Stimulated activated CD4-positive, alpha-beta T cell treated with anti-CD3 and anti-CD28 coated beads, Interleukin-15, amount 100 ng/mL, for 1 hour (primary cell): ENCODE measurements at places on chromosomes 4 and X.

DNA sequence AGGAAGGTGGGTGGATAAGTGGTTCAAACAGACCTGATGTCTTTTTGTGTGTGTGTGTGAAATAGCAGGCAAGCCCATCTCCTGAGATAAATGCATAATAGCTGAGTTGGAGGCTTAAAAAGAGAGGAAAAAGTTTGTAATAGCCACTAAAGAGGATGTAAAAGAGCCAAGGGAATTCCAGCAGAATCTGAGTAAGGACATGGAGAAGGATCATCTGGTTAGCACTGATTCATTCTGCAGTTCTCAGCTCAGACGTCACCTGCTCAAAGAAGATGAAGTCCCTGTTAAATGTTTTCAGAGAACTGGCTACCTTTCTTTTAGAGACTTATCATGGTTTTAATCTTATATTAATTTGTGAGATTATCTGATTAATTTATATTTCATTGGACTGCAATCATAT lies 21.0 kb upstream of the IL13RA2 start:
- DNase-seq: no peak

- DNase-seq: no peak
These were observed 89.9 kb upstream of the PAK3 start for GRCh38 chrX:111006116-111006515.

DNA sequence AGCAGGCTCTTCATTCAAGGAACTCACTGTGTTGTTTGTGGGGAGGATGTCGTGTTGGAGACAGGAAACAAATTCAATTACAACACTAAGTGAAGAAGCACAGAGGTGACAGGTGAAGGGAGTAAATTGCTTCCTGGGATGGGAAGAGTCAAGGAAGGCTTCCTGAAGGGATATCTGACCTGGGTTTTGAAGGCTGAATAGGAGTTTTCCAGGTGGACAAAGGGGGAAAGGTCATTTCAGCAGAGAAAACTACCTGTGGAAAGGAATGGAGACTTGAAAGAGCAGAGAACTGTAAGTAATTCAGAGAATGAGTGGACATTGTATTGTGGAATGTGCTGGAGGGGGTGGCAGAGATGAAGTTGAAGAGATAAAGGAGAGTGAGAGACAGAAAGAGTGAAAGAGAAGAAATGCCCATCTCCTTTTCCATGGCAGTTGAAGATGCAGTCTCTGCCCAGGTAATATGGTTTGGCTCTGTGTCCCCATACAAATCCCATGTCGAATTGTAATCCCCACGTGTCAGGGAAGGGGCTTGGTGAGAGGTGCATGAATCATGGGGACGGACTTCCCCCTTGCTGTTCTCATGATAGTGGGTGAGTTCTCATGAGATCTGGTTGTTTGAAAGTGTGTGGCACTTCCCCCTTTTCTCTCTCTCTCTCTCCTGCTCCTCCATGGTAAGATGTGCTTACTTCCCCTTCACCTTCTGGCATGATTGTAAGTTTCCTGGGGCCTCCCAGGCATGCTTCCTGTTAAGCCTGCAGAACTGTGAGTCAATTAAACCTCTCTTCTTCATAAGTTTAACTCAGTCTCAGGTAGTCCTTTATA lies 205.7 kb upstream of the BCOR start:
- no peak for DNase-seq

DNA sequence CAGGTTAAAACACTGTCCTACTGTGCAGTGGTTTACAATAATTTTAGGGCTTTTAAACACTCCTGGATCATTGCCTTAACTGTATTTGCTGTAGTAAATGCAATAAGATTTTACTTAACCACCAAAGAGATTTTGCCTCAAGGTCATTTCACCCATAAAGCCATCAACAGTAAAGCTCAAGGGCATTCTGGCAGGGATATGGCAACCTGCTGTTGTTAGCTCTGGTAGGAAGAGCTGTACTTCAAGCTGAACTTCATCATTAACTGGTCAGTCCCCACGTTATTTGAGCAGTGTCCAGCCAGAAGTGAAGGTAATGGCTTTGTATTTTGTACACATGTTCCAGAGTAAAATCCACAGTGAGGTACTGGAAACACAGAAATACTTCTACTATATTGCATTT lies 26.9 kb upstream of the MAOA start:
- no peak for DNase-seq

- no peak for DNase-seq
These were observed 179.6 kb downstream of the SLC4A4 start for GRCh38 chr4:71518283-71518989.

GRCh38 chr4:153713866-153714646 lies 30.0 kb downstream of the TLR2 start:
- no peak for DNase-seq

DNA sequence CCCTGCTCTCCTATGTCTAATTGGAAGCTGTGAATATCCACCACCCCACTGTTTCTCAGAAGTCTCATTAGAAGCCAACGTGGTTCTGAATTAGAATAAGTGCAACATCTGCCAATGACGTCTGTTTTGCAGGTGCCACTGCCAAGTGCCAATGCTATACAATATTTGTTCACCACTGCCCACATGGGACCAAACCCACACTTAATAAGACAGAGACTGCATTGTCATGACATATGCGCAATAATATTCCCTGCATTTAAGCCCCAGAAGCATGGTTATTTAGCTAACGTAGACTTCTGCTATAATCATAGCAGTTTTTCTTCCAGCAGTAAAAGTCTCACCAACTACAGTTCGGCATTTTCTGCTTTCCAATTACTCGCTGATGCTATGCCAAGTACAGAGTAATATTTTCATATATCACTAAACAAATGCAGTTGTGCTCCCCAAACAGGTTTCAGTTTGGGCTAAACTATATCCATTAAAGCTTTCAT lies 262.5 kb upstream of the PCDH18 start:
- DNase-seq: no peak

GRCh38 chrX:40736170-40736505 lies 796 bp upstream of the MED14 start:
- no peak for DNase-seq

GRCh38 chr4:180436361-180436760 lies 1806.8 kb upstream of the TENM3 start:
- DNase-seq: no peak

GRCh38 chr4:20028645-20029044 lies 223.1 kb upstream of the SLIT2 start:
- no peak for DNase-seq

DNA sequence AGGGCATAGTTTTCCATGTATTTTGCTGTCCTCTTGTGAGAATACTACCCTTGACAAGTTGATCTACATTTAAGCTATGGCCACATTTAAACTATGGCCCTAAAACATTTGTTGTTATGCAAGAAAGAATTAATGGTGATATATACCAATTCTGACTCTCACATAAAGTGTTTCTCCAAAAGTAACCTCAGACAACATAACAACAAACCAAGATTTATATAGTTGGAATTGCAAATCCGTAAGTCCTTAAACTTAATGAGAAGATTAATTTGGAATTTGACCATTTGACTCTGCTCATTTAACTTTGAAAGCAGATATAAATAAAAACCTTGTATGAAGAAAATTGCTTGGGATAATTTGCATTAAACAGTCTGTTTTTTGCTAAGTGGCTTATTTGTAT lies 38.9 kb downstream of the RUFY3 start:
- DNase-seq: no peak

DNA sequence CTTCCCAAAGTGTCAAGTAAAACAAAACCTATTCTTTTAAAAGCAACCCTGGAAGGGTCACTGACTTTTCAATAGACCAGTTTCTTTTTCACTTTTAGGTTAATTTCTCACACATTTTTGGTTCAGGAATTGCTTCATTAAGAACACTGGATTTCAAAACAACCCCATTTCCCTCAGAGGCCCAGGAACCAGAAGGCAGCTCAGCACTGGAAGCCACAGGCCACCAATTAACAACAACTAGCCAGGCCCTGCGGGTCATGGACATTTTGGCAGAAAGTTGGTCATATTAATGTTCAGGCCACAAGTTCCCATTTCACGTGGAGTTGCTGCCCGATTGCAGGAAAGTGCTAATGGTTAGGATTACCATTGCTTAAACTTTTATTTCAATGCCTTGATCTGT lies 39.8 kb downstream of the HAND2 start:
- no peak for DNase-seq

- no peak for DNase-seq
These were observed 30.6 kb upstream of the SORCS2 start for GRCh38 chr4:7161721-7162214.

GRCh38 chr4:112234952-112235609 lies 3.5 kb downstream of the AP1AR start:
- DNase-seq: no peak

DNA sequence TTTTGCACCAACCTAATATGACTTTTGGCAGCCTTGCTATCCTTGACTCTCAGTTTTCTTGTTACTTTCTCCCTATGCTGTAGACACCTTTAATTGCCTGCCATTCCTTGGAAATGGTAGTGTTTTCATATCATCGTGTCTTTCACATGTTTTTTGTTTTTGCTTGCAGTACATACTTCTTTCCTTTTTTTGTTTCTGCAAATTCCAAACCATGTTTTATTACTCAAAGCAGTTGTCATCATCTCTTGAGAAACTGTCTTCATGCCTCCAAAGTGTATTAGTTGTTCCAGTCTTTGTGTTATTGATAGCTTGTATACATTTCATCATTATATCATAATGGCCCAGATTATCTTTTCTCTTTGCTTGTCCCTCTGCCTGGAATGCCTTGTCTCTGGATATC lies 57.1 kb downstream of the PDLIM5 start:
- no peak for DNase-seq

- DNase-seq: no peak
These were observed 66.5 kb downstream of the SPIN4 start for GRCh38 chrX:63284659-63285058.

DNA sequence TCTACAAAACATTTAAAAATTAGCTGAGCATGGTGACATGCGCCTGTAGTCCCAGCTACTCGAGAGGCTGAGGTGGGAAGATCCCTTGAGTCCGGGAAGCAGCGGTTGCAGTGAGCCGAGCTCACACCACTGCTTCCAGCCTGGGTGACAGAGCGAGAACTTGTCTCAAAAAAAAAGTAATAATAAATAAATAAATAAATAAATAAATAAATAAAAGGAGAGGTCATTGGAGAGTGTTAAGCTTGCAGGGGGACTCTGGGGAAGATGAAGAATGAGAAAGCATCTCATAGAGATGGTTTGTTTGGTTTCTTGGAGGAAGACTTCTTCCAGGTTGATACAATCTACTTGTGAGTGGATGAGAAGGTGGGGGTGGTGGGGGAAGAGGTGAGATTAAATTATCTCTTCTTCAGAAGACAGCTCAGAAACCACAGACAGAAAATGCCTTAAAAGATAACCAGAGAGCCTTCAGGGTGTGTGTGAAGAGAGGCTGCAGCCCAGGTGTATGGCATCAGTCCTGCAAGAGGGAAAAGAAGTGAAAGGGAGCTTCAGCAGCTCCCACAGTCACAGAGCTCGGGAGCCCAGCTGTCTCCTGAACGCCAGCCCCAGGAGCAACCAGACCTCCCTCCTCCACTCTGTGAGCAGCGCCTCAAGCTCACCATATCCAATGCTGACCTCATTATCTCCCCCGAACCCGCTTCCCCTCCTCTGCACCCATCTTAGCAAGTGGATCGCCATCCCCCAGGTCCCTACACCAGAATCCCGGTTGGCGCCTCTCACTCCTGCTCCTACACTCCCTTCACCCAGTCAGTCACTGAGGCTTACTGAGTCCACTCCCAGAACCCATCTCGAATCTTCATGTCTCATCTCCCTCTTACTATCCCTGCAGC lies 48.2 kb downstream of the RBM47 start:
- DNase-seq: no peak

GRCh38 chr4:149245333-149245732 lies 570.3 kb downstream of the IQCM start:
- no peak for DNase-seq

- no peak for DNase-seq
These were observed 54.4 kb downstream of the MCUB start for GRCh38 chr4:109614466-109614865.

- no peak for DNase-seq
These were observed 46.7 kb downstream of the MAOB start for GRCh38 chrX:43835559-43835958.

DNA sequence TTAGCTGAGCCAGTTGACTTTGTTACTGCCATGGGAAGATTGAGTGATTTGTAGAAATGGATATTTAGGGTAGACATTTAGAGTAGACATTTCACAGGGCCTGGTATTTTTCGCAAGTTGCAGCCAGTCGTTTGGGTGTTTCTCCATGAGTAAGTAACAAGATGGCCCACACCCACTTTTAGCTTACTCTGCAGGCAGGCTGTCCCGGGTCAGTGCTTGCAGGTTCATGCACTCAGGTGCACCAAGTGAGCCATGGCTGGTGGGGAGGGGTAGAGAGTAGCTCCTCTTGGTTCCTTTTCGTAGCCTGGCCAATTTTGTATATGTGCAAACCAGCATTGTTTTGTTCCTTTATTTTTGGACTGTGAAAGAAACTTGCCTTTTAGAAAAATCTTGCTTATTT lies 145.6 kb downstream of the POLA1 start:
- DNase-seq: no peak

GRCh38 chr4:125389713-125390112 lies 75.0 kb downstream of the FAT4 start:
- no peak for DNase-seq

DNA sequence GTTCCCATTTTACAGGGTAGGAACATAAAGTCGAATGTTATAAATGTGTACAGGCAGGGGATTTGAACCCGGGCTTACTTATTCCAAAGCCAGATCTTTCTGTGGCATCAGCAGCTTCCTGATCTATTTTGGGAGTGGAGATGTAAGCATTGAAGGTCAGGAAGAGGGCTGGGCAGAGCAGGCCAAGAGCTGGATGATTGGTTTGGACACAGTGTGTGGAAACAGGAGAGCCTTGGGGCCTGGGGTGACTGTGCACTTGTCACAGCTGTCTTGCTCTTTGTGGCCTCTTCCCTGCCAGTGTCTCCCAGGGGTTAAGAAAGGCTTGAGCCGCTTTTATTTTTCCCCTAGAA lies 127.9 kb upstream of the ENPP6 start:
- DNase-seq: no peak

DNA sequence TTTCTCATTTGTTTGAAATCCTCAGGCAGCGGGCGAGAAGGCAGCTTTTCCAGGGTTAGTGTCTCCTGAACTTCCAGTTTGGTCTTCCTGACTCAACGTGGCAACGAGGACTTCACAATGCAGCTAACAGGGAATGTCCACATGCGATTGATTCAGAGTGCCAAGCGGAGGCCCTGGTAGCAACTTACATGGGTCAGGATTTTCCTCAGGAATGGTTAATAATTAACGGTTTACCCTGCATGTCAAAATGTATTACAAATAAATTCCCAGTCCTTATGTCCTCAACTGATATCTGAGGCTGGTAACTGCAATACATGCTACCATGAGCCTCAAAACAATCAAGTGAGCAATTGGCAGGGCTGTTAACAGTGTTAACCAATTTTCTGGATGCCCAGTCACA lies 67.2 kb downstream of the MAP3K15 start:
- no peak for DNase-seq
